ENCODE measurements at places on chromosomes 1 and 21.

DNA sequence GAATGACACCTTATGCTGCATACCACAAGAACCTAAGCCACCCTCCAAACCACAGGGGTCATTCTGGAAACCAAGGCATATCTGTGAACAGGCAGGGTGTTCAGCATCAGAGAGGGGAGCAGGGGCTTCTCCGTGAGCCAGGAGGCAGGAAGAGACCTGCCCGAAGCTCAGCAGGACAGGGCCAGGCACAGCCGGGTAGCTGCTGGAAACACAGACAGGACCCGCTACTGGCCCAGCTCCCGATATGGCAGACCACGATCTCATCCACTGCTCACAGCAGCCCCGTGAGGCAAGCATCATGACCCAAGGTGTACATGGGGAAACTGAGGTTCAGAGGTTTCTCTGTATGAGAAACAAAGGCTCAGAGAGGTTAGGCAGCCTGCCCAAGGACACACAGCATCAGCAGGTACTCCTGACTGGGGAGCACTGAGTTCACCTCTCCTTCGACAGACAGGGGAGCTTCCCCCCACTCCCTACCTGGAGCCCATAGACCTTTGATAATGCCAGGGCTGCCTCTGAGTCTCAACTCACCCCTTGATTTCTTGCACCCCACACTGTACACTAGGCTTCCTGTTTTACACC, 317.7 kb downstream of the MATN1 start:
- no peak for DNase-seq

DNA sequence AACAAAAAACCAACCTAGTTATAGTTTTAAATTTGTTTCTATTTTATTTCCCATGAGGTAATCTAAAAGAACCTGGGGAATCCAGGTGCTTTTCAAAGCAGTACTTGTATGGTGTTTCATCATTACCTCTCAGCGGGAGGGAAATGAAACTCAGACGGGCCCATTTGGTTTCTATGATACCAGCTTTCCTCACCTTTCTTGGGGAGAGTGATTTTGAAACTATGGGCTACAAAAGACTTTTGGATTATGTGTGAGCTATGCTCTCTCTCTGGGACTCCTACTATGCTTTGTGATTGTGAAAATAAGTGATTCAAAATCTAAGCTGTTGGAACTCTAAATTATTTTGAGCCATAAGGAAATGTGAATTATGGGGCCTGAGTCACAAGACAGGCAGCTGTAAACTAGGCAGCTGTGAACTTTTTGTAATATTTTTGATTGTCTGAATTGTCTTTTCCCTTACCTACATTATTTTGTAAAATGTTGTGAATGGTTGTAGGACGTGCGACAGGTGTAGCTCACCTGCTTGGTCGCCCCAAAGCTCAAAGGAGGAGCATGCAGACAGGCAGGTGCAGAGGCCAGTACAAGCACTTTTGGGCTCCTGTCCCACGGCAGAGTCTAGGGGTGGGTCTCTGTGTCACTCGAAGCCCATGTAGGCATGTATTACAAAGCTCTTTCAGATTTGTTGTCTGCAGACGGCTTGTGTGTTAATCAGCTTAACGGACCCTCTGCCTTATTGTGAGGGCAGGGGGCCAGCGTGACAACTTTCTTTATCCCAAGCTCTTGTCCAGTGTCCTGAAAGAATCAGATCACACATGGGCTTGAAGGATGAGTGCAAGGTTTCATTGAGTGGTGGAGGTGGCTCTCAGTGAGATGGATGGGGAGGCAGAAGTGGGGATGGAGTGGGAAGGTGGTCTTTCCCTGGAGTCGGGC, 64.8 kb upstream of the BACH1 start:
- no peak for DNase-seq

GRCh38 chr1:84773195-84773594, 82.9 kb upstream of the SSX2IP start:
- no peak for DNase-seq

GRCh38 chr1:30423570-30423969, 299.8 kb downstream of the MATN1 start:
- DNase-seq, result no peak

DNA sequence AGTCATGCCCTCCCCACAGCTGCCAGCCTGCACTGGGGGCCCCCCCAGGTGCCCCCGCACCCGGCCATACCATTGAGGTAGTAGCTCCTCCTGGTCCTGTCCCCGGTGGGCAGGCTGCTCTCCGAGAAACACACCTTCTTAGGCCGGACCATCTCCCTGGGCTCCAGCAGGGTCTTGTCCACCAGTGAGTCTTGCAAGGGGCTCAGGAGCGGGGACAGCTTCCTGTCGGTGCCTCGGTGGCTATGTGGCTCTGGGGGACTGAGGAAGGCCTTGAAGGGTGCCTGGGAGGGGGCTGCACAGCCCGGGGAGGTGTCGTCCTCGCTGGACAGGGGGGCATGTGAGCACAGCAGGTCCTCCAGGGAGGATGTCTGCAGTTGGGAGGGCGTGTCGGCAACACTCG, 12.9 kb upstream of the FTCD start:
- DNase-seq, result no peak

Data from AG08396 (cell line).